Stimulated activated CD4-positive, alpha-beta T cell treated with anti-CD3 and anti-CD28 coated beads, Interleukin-4, amount 100 ng/mL, for 4 hours (primary cell): ENCODE measurements at places on chromosomes 1 and 21.
A peak's percentile ranks its signal among the peaks of the same experiment; 100 is the strongest.

DNA sequence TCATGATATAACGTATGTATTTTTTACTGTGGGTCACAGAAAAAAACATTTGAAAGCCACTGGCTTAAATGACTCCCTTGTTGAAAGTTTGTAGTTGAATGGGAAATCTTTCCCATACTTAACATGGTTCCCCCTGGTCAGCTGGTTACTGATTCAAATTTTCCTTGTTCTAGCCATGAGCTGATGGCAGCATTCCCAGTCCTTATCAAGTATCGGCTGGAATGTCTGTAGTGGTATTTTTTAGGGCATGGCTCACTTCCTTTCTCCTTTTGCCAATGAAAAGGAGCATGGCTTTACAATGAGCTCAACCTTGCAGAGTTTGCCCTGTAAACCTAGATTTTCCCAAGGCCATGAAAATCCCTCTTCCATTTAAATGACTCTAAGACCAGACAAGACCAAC is 55.7 kb downstream of the GIPC2 start:
- DNase-seq, result no peak

GRCh38 chr1:98104289-98104688 is 183.5 kb upstream of the DPYD start:
- no peak for DNase-seq

GRCh38 chr1:170714163-170714562 is 50.2 kb downstream of the PRRX1 start:
- DNase-seq, result no peak

GRCh38 chr1:7325254-7325653 is 445.8 kb upstream of the VAMP3 start:
- no peak for DNase-seq

GRCh38 chr1:206448471-206448870 is 21.8 kb upstream of the IKBKE start:
- no peak for DNase-seq

GRCh38 chr1:229479660-229480399 is 28.3 kb downstream of the NUP133 start:
- DNase-seq, result no peak

GRCh38 chr1:234944439-234945344 is 183.9 kb downstream of the TOMM20 start:
- DNase-seq, result no peak

GRCh38 chr1:89755591-89755990 is 65.2 kb upstream of the LRRC8D start:
- DNase-seq, result no peak

- no peak for DNase-seq
Observed at GRCh38 chr1:111503585-111504060, at the start of the genes ADORA3 and TMIGD3. TSS of gene ADORA3 (minus strand) at chr1:111503633. CDS start at chr1:111503354, 279 bp downstream. TSS of gene TMIGD3 (minus strand) at chr1:111503633. CDS start at chr1:111503354, 279 bp downstream.

- peak; percentile 21 for DNase-seq
Observed at GRCh38 chr1:110084227-110085078, 14.0 kb upstream of the ALX3 start.

DNA sequence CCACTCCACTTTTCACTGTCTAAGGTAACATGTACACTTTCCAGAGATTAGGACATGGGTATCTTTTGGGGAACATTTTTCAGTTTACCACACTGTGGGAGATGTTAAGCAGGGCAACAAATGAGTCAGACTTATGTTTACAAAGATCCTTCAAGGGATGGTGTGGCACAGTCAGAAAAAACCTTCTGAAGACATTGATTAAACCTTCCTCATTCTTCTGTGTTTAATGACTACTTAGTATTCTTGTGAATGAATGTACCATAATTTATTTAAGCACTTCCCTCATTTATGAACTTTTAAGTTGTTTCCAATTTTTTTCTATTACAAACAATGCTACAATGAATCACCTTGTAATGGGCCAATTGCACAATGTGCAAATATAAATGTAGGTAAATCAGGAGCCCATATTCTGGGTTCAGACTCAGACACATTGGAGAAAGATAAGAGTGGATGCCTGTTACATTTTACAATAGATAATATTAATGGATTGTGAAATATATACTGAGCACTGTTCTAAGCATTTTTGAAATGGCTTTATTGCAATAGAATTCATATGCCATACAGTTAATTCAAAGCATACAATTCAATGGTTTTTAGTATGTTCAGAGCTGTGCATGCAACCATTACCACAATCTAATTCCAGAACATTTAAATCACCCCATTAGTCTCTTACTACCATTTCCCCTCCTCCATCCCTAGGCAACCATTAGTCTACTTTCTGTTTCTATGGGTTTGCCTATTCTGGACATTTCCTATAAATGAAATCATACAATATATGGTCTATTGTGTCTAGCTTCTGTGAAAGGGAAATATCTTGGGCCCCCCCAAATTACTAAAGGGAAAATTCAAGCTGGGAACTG is 1.9 kb upstream of the SFT2D2 start:
- DNase-seq, result no peak

DNA sequence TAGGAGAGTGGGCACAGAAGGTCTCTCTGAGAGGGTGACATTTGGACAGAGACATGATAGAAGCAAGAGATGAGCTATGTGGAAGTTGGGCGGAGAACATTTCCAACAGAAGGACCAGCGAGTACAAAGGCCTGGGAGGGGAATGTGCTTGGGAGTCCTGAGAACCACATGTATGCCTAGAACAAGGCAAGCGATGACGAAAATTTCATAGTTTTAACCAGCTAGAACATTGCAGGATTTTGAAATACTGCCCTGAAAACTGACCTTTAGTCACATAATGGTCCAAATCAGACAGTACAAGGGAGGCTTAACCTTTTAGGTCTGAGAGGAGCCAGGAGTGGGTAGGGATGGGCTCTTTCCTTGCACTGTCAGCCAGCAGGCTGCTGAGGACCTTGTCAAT is 68.0 kb downstream of the MRPS6 start:
- DNase-seq, result no peak
